ENCODE measurements at places on chromosomes 16 and 17.

- DNase-seq, result no peak
Observed at GRCh38 chr16:67719778-67720144, 645 bp upstream of the GFOD2 start.

DNA sequence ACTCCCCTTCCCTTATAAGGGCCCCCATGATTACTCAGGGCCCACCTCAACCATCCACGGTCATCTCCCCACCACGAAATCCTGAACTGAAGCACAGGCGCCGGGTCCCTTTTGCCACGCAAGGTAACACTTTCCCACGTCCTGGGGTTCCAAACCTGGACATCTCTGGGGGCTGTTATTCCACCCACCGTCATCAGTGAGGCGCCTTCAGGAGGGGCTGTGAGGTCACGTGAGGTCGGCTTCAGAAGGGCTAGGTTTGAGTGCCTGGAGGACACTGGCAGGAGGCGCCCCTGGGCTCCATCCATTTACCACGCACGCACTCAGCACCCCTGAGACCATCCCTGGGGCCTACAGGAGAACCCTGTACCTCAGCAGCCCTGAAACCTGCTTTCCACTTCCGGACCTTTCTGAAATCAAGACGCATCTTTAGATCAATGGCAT is 4.1 kb downstream of the CD2BP2 start:
- no peak for DNase-seq

- DNase-seq, result no peak
Observed at GRCh38 chr16:64532691-64533090, 589.2 kb downstream of the CDH11 start.

- DNase-seq, result no peak
Observed at GRCh38 chr17:43560461-43561427, 14.6 kb upstream of the ETV4 start.

GRCh38 chr16:11051879-11052808 is 107.8 kb downstream of the CLEC16A start:
- no peak for DNase-seq

DNA sequence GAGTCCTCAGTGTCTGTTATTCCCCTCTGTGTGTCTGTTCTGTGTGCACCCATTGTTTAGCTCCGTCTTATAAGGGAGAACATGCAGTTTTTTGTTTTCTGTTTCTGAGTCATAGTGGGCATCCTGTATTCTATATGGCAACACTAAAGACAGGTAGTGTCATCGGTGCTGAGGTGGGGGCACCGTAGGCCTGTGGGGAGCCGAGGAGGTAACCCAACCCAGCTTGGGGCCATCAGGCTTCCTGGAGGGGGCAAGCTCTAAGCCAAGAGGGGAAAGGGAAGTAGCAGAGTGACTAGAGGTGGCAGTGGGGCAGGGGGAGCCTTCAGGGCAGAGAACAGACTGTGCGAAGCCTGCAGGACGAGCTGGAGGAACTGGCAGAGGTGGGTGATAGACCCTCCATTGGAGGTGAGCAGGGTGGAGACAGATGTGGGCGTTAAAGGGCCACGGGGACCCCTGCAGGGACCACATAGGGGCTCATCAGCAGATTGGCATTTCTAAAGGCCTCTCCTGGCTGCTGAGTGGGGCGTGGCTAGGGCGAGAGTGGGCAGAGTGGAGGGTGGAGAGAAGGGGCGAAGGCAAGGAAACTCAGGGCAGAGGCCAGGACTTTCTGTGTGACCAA is 36.5 kb downstream of the CPNE2 start:
- no peak for DNase-seq

DNA sequence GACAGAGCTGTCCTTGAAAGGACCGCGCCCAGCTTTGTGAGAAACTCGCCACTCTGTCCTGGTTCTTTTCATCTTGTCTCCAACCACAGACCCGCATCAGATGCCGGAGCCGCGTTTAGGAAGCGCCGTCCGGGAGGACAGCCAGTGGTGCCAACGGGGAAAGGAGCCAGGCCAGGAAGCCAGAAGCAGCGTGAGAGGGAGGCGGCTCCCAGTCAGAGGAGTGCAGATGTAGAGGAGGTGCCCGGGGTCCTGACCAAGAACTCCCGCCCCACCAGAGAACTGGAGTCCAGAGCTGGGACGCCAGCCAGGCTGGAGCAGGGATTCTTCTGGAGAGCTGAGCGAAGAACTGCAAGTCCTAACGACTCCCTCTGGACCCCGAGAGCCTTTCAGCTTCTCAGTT is 49.3 kb upstream of the TNRC6C start:
- no peak for DNase-seq

DNA sequence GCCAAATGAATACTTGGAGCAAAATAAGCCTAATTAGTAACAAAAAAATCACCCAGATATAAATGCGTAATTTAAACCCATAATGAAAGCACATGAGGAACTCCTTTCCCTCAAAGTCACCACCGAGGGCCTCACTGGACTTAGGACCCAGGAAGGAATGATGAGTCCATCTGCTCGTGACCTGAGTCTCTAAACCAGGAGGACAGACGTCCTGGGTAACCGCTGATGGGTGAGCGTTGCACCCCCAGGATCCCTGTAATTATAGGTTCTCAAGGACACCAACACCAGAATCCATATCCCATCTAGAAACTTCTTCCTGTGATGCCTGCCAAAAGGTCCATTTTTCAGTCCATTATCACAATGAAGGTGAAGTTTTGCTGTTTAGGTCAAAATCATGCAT is 121.4 kb downstream of the ZNF778 start:
- no peak for DNase-seq

DNA sequence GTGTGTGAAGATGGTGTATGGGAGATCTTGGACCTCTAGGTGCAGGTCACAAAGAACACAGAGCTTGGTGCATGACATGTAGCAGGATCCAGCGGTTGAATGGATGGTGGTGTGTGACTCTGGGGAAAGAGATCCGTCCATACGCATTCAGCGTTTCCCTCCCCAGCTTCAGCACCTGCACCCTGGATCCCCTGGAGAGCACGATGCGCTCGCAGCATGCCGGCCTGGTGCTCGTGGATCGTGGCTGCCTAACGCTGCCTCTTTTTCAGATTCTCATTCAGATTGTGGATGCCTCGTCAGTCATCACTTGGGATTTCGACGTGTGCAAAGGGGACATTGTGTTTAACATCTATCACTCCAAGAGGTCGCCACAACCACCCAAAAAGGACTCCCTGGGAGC is 70.9 kb downstream of the SEC14L1 start:
- no peak for DNase-seq

DNA sequence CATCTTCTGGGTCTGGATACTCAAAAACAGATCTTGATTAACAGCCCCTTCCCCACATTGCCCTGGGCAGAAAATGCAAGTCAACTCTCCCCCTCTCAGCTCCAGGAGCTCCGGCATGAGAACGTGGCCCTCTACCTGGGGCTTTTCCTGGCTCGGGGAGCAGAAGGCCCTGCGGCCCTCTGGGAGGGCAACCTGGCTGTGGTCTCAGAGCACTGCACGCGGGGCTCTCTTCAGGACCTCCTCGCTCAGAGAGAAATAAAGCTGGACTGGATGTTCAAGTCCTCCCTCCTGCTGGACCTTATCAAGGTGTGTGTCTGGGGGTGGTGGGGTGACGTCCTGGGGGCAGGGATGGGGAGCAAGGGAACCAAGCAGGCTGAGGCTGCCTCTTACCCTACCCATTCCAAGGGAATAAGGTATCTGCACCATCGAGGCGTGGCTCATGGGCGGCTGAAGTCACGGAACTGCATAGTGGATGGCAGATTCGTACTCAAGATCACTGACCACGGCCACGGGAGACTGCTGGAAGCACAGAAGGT is 9.7 kb downstream of the GUCY2D start:
- DNase-seq, result no peak

- DNase-seq, result no peak
Observed at GRCh38 chr16:82881516-82881915, 254.7 kb downstream of the CDH13 start.

- no peak for DNase-seq
Observed at GRCh38 chr16:68105611-68106010, 20.4 kb downstream of the NFATC3 start.

GRCh38 chr16:13983625-13984024 is 63.7 kb downstream of the ERCC4 start:
- no peak for DNase-seq

DNA sequence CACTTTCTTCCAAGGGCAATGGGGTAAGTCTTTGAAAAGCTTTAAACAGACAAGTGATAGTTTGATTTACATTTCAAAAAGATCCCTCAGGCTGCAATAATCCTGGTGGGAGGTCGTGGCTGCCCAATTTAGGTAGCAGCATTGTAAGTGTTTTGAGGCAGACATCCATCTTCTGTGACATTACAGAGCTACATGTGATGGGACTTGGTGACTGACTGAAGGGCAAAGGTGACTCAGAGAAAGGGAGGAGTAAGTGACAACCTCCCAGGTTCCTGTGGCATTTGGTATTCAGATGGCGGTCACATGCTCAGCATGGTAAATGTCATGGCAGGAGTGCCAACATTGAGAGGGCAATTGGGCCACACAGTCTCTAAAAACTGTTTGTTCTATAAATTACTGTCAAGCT is 26.5 kb downstream of the STAT3 start:
- DNase-seq, result no peak

DNA sequence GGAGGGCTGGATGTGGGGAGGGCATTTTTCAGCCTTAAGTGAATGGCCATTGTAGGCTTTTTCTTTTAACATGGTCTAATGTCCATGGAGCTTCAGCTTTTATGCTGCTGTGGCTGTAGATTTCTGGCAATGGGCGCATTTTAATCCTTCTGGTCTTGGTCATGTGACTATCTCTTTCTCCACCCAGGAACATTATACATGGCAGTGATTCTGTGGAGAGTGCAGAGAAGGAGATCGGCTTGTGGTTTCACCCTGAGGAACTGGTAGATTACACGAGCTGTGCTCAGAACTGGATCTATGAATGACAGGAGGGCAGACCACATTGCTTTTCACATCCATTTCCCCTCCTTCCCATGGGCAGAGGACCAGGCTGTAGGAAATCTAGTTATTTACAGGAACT is 4.7 kb upstream of the NME2 start:
- no peak for DNase-seq

GRCh38 chr17:10805911-10806310 is 2.0 kb upstream of the TMEM238L start:
- DNase-seq, result no peak

DNA sequence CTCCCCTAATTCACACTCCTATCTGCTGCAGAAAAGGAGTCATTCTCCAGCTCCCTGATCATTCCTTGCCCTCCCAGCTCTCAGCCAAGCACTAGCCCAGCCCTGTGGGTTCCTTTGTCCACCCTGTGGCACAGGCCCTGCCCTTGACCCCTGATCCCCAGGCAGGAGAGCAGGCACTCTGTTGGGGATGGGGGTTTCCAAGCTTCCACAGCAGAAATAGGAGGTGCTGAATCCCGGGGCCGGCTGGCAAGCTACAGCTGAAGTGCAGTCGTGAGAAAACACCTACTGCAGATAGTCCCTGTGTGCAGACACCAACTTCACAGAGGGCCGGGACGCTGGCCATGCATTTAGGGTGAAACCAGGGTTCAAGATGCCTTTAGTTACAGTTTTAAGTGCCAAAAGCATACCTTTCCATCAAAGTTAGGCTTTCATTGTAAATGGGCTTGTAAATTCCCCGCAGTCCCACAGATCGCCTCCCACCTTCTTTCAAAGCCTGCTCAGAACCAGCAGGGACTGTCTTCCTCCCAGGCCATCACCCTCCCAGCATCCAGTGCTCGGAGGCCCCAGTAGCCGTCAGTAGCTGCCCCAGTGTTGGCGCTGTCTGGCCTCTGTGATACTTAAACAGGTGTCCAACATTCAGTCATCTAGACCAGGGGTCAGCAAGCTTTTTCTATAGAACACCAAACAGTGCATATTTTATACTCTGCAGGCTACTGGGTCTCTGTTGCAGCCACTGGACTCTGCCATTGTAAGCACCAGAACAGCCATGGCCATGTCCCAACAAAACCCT is 10.6 kb downstream of the CPSF4L start:
- no peak for DNase-seq

DNA sequence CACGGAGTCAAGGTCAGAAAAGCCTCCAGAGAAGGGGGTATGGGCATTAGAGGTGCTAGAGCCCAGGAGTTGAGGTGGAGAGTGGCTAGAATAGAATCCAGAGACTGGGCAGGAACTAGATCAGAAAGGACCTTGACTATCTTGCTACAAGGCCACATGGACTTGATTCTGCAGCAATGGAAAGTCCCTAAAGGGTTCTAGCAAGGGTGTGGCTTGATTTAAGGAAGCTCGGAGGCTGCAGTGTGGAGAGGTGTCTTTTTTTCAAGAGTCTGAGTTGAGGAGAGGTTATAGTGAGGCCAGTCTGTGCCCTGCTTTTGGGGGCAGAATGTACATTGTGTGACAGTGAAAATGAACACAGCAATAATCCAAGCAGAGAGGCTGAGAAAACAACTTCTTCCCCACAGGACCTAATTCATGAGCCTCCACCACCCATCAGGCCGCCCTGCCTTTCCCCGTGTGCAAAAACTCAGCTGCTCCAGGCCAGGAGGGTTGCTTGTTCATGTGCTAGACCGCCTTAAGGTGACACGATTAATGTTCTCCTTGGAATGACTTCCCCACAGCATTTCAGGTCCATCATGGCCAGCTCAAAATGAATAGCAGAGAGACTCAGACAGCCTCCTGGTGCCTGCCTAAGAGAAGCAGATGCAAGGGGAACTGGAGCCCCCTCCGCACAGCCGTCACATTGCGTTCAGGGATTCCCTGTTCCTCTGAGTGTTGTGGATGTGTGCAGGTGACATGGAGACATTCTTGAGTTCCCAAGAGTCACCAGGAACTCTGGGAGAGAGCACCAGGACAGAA is 8.7 kb upstream of the BEAN1 start:
- peak; percentile 58 for DNase-seq

GRCh38 chr17:4499431-4500190 is 930 bp downstream of the SPNS2 start:
- DNase-seq, result no peak

- no peak for DNase-seq
Observed at GRCh38 chr17:19883537-19884215, 15.9 kb upstream of the ULK2 start.

- DNase-seq, result no peak
Observed at GRCh38 chr17:76987486-76988093, 119.4 kb downstream of the MGAT5B start.

- no peak for DNase-seq
Observed at GRCh38 chr17:79944821-79945391, 90.8 kb downstream of the TBC1D16 start.

DNA sequence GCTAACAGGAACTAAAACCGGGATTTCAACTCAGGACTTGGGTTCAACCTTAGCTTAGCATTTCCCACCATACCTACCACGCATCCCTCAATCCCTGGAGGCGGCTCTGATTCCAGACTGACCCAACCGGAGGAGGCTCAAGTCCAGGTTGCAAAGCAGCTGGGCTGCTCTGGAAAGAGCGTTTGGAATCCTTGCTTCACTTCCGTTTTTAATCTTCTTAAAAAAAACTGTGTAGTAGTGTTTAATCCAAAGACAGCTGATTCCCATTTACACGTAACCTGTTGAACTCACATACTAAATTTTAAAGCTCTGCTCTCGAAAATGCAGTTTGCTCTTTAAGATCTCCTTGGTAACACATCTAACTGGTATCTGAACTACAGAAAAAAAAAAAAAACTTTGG is 50.0 kb downstream of the NXN start:
- DNase-seq, result no peak

- no peak for DNase-seq
Observed at GRCh38 chr17:71084219-71084618, 914.9 kb downstream of the KCNJ2 start.

GRCh38 chr17:76660656-76661042 is 17.1 kb upstream of the ST6GALNAC1 start:
- no peak for DNase-seq

Measured in vagina (tissue), 2 donors.